ENCODE measurements at places on chromosomes 5 and 9.

GRCh38 chr9:109815366-109815947, 35.5 kb downstream of the PALM2AKAP2 start:
- DNase-seq: no peak

GRCh38 chr9:98861781-98862504, 54.5 kb downstream of the GALNT12 start:
- DNase-seq: no peak

GRCh38 chr9:124202447-124202971, 55.2 kb upstream of the NEK6 start:
- DNase-seq: no peak

- DNase-seq: no peak
Measured at GRCh38 chr5:94672746-94673145, 54.3 kb downstream of the SLF1 start.

DNA sequence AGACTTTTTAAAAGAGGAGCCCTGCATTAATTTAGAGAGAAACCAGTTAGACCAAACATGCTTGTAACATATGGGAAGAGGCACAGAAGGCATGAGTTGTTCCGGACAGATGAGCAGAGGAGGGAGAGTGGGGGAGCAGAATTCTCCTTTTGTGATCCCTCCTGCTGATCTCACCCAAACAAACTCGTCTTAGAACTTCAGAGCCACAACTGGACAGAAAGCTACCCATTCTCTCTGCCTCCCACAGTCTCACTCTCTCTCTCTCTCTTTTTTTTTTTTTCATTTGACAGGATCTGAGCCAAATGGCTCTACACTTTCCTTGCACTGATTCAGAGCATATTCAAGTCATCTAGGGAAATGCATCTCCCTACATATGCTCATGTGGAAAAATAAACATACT, 196.0 kb upstream of the PAPPA start:
- DNase-seq: no peak

DNA sequence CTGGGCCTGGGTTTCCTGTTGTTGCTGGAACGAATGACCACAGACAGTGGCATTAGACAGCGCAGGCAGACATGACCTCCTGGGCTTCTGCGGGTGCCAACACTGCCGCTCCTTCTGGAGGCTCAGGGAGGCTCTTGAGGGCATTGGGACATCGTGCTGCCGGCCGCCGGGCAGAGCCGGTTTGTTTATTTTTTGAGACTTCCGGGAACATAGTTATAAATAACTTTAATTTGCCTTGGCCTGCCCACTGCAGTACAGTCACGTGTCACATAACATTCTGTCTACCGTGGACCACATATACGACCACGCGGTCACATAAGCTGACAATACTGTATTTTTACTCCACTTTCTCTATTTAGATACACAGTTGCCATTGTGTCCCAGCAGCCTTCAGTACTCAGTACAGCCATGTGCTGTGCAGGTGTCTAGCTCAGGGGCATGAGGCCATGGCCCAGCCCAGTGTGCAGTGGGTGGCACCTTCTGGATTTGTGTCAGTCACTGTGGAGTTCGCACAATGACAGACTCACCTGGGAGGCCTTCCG, 8.2 kb upstream of the TOR4A start:
- DNase-seq: no peak

GRCh38 chr5:76845890-76846289, 3.9 kb upstream of the S100Z start:
- DNase-seq: no peak

DNA sequence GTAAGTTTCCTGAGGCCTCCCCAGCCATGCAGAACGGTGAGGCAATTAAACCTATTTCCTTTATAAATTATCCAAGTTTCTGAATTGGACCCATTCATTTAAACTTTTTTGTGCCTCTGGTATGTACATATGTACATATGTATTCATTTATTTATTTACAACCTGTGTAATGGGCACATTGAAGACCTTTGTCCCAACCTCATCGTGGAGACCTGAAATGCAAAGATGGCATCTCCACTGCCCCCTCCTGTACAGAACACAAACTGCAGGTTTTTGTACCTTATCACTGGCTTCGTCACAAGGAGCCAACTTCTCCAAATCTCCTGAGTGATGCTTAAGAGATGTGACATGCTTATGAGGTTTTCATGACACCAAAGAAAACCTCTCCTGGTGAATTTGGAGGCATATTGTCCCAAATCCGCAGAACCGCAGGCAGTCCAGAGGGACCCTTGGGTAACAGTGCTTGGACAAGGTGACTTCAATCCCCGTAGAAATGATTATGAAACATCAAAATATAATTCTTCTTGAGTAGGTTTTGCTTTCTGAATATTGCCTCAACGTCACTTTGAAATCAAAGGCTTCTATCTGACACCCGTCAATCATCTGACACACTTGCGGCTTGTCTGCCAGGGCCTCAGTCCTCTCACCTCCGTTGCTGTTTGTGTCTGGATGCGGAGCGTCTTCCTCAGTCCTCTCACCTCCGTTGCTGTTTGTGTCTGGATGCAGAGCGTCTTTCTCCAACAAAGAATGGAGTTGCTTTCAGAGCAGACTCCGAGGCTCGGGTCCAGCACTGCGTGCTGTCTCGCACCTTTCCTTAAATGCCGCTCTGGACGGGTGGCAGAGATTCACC, 135.0 kb upstream of the IRX4 start:
- DNase-seq: no peak

DNA sequence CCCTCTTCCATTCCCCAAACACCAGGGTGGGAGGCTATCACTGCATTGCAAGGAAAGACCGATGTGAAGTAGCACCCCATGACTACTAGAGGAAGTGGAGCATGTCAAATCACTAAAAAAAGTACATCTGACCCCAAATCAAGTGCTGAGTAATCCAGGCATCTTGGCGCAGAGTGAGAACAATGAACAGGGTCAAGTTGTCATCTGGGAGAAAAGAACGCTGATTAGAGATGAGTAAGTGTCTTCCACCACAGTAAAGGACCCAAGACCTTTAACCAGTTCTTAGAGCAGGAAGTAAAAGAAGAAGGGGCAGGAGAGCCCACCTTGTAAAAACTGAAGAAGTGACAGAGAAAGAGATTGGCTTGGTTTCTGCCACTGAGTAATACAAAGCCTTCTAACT, 75.0 kb upstream of the RAD23B start:
- no peak for DNase-seq

- no peak for DNase-seq
Measured at GRCh38 chr5:174777111-174777510, 52.7 kb downstream of the MSX2 start.

DNA sequence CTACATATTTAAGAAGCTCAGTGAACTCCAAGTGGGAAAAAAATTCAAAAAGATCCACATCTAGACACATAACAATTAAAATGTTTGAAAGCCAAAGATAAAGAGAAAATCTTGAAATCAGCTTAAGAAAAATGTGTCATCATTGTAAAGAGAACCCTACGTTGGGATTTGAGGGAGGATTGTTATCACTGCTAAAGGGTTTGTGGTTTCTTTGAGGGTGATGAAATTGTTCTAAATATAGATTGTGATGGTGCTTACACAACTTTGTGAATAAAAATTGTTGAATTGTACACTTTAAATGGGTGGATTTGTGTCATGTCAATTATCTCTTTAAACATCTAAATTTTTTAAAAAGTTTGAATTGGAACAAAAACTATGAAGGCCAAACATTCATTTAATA, 92.2 kb upstream of the ADAMTS19 start:
- DNase-seq: no peak

GRCh38 chr9:100269656-100270055, 83.1 kb downstream of the TEX10 start:
- no peak for DNase-seq
